ENCODE measurements at places on chromosomes 7 and 10. TPM values are rescaled to one million over a fixed set of nuclear protein-coding genes. Genes with fewer than 3 reads are reported as not detected.

The HMX3 gene
- not detected for total RNA-seq

- no peaks in the 10 kb centered on the region for H3K4me1 ChIP-seq
- DNase-seq: no peak
- no peaks in the 10 kb centered on the region for H3K36me3 ChIP-seq
- H3K27ac ChIP-seq: no peak overlapping the region
- no peaks in the 10 kb centered on the region for H3K27me3 ChIP-seq
- no peak overlapping the region for H3K4me3 ChIP-seq
Measured at GRCh38 chr7:125605241-125605640, 675.6 kb upstream of the POT1 start.

DNA sequence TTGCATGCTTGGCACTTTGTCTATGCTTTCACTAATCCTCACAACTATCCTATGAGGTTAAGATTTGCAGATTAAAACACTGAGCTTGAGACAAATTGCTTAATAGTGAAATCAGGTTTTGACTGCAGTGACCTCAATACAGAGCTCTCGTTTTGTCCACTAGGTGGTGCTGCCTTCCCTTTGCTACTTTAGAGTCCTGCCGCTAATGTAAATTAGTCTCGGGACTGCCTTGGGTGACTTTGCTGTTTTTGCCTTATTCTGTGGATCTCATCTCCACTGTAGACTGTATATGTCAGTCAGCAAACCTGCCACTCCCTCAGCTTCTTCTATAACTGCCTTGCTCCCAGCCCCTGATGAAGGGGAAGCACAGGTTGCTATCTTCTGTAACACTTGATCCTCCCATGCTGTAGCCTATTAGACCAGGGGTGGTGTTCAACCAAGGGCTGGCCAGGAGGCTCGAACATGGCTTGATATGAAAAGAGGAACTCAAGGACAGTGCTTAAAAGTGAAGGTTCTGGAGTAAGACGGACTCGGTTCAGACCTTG lies 26.0 kb downstream of the ASB4 start:
- no peaks in the 10 kb centered on the region for H3K27me3 ChIP-seq
- H3K4me1 ChIP-seq: no peaks in the 10 kb centered on the region
- H3K4me3 ChIP-seq: no peak overlapping the region
- no peaks in the 10 kb centered on the region for H3K36me3 ChIP-seq

GRCh38 chr7:74083928-74084721 lies 521 bp downstream of the LIMK1 start:
- H3K4me1 ChIP-seq: peaks cover 18% of the 10 kb centered on the region
- peak; percentile 81 for DNase-seq
- H3K27ac ChIP-seq: peak overlapping the region; percentile 59

- H3K27ac ChIP-seq: no peak overlapping the region
- H3K4me1 ChIP-seq: no peaks in the 10 kb centered on the region
- no peak overlapping the region for H3K4me3 ChIP-seq
- DNase-seq: no peak
- no peaks in the 10 kb centered on the region for H3K36me3 ChIP-seq
- H3K27me3 ChIP-seq: no peaks in the 10 kb centered on the region
Measured at GRCh38 chr10:124625831-124626238, 118.3 kb downstream of the FAM53B start.

The TBX20 gene
- not detected for total RNA-seq

The PWWP2B gene
- 9.7 TPM for total RNA-seq

DNA sequence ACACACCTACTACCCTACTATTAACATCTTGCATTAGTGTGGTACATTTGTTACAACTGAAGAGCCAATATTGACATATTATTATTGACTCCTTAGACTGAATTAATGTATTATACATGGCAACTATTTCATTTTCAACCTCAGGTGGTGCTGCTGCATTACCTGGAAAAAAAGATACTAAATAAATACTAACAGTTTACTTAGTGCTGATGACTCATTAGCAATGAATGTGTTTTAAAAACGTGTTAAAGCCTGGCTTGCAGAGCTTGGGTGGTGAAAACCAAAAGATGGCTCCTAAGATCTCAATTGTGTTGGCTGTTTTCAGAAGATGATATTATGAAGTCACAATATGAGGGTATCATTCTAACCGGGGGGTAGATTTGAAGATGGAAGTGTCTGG lies 34.8 kb downstream of the CFAP43 start:
- no peaks in the 10 kb centered on the region for H3K4me1 ChIP-seq
- no peak for DNase-seq
- no peaks in the 10 kb centered on the region for H3K36me3 ChIP-seq
- H3K4me3 ChIP-seq: no peak overlapping the region
- H3K27ac ChIP-seq: no peak overlapping the region
